ENCODE measurements at places on chromosomes 12 and 14.

- DNase-seq, result no peak
Observed at GRCh38 chr12:24899503-24900075, 49.3 kb downstream of the BCAT1 start.

DNA sequence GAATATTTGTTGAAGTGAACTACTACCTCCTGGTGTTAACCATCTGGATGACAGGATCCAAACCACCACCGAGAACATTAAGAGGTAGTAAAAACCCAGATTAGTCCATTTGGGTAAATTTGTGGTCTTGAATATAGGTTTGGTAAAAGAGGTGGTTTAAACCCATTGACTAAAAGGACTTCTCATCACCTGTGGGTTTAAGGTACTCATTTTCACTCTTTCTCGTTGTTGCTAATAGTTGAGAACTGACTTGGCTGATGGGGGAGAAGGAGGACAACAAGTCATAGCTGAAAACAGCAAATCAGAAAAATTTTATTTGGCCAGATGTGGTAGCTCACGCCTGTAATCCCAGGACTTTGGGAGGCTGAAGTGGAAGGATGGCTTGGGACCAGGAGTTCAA is 59.2 kb downstream of the ACADS start:
- DNase-seq, result no peak

GRCh38 chr12:2138871-2139308 is 86.1 kb downstream of the CACNA1C start:
- DNase-seq, result no peak

DNA sequence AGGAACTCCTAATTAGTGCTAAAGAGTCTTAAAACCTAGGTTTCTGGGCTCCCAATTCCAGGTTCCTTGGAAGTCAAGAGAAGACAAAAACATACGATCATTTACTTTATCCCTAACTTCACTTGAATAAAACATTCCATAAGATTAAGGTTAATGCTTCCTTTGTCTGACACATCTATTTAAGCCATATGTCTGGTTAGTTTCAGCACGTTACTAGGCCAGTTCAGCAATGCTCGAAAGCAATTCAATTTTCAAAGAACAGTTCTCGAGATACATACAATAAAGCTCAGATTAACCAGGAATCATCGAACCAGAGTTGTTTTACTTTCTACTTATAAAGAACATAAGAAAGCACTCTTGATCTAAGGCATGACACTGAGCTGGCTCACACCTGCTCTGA is 68.0 kb upstream of the POC1B start:
- DNase-seq, result no peak

DNA sequence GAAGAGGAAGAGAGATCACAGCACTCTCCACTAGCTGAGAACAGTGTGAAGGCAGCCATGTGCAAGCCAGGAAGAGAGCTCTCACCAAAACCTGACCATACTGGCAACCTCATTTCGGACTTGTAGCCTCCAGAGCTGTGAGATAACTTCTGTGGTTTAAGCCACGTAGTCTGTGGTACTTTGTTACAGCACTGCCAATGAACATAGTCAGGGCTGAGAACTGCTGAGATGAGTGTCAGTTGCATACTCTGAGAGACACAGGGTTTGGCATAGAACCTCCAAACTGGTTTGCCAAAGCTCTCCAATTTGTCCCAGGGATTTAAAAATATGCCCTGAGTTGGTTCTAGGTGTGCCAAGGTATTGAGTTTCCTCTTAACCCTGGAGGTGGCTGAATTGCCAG is 218.6 kb downstream of the ATP23 start:
- no peak for DNase-seq

- no peak for DNase-seq
Observed at GRCh38 chr12:100445081-100445481, 28.6 kb upstream of the NR1H4 start.

- no peak for DNase-seq
Observed at GRCh38 chr14:59816941-59817340, 53.6 kb downstream of the RTN1 start.

DNA sequence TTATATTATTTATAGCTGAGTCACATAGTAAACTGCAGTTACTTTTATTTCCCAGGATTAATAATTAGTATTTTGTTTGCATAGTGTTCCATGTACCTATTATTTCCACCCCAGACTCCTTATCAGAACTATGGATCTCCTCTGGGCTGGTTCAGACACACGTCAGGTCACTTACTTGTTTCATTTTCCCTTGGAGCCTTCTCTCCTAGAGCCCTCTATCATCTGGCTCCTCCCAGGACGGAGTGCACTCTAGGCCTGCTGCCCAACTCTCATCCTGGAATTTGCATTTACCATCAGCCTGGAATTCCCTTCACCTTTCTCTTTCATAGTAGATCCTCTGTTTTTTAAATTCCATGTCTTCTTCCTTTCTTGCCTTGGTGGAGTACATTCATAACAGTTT is 28.5 kb upstream of the GALNT16 start:
- DNase-seq, result no peak

DNA sequence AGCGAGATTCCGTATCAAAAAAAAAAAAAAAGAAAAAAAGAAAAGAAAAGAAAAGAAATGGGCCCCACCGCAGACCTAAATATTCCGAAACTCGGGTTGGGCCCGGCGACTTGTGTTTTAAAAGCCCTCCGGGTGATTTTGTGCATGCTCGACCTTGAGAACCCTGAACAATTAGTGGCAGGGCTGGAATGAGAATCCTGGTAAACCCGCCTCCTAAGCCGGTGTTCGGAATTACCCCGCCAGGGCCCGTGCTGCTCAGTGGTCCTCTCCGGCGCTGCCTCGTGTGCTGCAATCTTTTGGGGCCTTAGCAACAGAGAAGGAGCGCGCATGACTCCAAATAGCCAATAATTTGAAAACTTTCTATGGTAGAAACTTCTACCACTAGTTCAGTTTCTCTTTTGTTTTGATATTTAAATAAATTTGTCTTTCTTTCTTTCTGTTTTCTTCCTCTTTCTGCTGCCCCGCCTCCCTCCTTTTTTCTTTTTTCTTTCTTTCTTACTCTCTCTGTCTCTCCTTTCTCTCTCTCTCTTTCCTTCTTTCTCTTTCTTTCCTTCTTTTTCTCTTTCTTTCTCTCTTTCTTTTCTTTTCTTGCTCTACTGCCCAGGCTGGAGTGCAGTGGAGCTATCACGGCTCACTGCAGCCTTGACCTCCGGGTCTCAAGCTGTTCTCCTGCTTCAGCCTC is 1.5 kb upstream of the GALNT6 start:
- DNase-seq, result no peak

DNA sequence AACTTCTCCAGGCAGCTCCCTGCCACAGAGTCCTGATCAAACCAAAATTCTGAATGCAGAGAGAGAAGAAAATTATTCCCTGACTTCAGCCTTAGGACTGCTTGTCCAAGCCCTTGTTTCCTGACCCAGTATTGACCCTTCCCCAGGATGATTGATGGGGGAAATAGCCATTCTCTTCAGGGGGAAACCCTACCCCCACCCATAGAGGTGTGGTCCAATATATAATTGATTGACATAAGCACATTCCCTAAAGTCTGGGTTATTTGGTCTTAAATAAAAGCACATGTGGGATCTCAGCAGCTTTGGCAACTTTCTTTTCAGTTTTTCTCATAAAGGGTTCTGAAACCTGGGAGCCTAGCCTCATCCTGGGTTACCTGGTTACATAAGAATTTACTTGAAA is 201.2 kb upstream of the DDHD1 start:
- DNase-seq, result no peak

- no peak for DNase-seq
Observed at GRCh38 chr12:57730336-57731067, 8.0 kb downstream of the AGAP2 start.

- no peak for DNase-seq
Observed at GRCh38 chr14:45916340-45916953, 663.4 kb upstream of the MIS18BP1 start.

DNA sequence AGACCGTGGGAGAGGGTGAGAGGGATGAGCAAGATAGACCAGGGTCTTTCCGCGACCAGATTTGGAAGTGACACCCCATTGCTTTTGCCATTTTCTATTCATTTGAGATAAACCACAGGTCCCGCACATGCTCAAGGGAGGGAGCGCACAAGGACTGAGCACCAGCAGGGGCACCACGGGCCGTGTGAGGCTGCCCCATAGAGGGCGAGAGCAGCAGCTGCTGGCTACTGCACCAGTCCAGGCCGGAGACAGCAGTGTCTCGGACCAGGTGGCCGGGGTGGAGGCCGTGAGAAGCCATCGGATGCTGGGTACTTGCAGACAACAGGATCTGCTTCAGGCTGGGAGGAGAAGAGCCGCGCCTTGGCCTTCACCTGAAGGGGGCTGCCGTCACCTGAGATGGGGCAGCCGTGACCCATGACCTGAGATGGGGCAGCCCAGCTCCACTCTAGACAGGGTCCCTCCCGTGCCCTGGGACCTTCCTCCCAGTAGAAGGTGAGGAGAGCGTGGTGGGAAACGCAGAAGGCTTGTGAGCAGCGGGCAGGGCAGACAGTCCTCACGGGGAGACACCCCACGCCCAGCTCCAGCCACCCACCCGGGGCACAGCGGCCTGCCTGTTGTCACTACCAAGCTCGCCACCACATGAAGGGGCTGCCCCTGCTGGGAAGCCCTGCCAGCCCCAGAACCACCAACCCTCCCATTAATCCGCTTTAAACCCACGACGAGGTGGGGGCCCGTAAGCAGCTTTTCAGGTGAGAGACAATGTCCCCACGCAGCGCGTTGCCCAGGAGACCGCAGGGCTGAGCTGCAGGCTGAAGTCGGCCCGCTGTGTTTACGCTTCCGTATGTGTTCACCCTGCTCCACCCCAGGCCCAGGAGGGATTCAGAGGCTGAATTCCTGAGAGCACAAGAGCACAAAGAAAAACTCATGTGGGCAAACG is 61.7 kb upstream of the FBRSL1 start:
- DNase-seq, result peak; percentile 38

- no peak for DNase-seq
Observed at GRCh38 chr12:92951006-92951405, 21.9 kb upstream of the EEA1 start.

Data from DMS153 (cell line).